PC-3 (cell line): ENCODE measurements at places on chromosomes 12 and 14. TPM values are rescaled to one million over a fixed set of nuclear protein-coding genes. Genes with fewer than 3 reads are reported as not detected.

DNA sequence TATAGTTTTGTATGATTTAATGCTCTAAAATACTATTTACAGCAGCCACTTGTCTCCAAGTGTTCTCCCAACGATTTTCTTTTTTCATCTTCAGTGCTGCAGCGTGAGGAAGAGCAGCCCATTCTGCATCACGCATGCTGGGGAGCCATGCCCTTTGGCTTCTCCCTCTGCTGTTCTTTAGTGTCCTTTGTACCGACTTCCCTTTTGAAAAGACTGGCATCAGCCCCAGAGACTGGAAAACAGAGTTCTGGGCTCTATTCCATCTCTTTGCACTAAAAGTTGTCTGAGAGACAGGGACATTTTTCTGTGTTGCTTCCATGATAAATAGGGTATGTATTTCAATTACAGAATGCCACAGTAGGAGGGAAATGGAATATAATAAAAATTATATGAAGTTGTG is 105.1 kb downstream of the RERG start:
- DNase-seq, result no peak

DNA sequence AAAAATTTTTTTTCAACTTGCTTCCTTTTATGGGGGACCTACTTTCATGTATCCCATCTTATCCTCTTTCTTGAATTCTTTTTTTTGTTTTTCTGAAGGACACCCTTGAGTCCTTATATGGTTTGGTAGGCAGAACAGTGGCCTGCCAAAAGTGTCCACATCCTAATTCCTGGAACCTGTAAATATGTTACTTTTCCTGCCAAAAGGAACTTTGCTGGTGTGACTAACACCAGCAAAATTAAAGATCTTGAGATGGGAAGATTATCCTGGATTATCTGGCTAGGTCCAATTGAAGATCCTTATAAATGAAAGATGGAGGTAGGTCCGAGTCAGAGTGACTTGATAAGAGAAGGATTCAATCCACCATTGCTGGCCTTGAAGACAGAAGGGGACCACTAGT is 5.3 kb downstream of the NUBPL start:
- no peak for DNase-seq

- no peak for DNase-seq
These were observed 113.3 kb downstream of the LRRK2 start for GRCh38 chr12:40338071-40338470.

- DNase-seq, result peak; percentile 41
These were observed 7.7 kb downstream of the WSB2 start for GRCh38 chr12:118053071-118053985.

DNA sequence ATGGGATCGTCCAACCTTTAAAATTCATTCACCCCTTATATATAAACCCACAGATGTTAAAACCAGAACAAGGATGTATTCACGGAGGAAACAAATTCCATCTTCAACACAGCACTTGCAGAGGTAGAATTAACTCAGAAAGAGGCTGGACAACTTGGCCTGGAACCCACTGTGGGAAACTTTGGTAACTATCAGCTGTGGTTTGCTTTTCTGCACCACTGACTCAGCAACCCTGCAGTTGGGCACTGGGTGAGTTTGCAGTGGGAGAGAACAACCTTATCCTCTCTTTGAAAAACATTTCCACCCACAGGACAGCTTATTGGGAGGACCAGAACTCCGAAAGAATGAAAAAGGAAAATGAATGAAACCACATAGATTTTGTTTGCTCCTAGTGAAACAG is 66.3 kb downstream of the ZNF664 start:
- no peak for DNase-seq

DNA sequence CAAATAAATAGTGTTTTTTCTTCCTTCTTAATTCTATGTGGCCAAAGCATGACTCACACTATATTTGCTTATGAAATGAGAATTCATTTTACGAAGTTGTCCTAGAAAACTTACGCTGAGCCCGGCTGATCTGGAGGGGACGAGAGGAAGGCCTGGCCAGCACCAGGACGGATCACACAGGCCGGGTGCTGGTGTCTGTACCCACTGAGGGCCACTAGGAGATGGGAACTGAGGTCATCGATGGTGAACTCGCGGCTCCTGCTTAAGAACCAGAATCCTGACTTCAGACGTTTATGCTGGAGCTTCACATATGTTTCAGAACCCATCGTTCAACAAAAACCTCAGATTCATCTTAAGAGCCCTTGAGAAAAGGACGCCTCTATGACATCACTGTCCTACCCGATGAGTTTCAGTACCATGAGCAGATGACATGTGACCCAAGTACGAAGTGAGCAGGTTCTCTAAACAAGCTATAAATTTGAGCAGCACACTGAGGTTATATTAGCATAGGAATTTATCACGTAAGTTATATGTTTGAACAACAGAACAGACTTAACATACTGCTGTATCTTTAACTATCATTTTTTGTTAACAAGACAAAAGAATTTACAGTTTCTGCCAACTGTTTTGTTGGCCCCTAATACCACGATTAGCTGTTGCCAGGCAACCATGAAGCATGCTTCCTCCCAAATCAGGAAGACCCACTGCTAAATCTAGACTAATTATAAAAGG is 111.9 kb downstream of the FOXN3 start:
- DNase-seq, result peak; percentile 77

GRCh38 chr14:22769369-22769768 is 2.9 kb downstream of the OXA1L start:
- DNase-seq, result no peak

- no peak for DNase-seq
These were observed 40.8 kb upstream of the OTOGL start for GRCh38 chr12:80058586-80058985.

GRCh38 chr14:24430143-24430681 is 458 bp downstream of the KHNYN start:
- DNase-seq, result peak; percentile 62

DNA sequence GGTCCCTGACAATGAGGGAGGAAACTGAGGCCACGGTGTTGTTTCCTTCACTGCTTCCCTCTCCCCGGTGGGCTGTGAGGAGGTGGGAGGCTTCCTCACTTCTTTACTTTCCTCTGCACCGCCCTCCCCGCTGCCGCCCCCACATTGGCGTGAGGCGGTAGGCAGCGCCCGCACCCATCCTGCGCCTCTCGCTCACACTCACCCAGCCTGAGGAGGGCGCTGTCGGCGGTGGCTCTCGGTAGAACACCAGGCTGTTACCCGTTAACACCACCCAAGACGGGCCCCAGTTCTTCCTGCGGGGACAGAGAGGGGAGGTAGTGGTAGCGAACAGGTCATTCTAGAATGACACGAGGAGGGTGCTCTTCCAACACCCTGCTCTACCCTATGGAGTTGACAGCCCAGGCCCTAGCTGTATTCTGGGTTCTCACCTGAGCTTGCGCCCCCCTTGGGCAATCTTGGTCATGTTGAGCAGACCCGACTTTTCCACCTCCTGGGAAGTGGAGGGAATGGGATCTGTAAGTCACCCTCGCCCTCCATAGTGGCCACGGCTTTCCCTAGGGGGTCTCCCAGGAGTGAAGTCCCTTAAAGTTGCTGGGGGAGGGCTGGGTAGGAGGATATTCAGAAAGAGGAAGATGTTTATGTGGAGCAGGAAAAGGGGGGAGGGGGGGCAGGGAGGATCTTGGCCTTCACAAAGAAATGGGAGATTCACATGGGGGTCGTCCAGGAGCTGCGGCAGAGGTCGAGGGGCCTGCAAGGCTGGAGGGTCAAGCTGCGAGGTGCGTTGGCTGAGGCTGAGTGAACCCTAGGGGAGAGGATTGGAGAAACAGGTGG is 3.3 kb downstream of the ARHGAP9 start:
- DNase-seq, result no peak

Gene RNU4-1
- total RNA-seq, result under 0.01 TPM in 2 replicates

Gene FRMD6
- total RNA-seq, result 88.3 and 103 TPM in 2 replicates

Gene ACOT6
- not detected in 2 replicates for total RNA-seq

Gene LRFN5
- not detected in 2 replicates for total RNA-seq
